ENCODE measurements at places on chromosomes 2 and 18.

GRCh38 chr18:12304351-12305210 is 3.5 kb upstream of the TUBB6 start:
- DNase-seq = no peak

- DNase-seq = no peak
These were observed 47.1 kb downstream of the EFR3B start for GRCh38 chr2:25088817-25089516.

DNA sequence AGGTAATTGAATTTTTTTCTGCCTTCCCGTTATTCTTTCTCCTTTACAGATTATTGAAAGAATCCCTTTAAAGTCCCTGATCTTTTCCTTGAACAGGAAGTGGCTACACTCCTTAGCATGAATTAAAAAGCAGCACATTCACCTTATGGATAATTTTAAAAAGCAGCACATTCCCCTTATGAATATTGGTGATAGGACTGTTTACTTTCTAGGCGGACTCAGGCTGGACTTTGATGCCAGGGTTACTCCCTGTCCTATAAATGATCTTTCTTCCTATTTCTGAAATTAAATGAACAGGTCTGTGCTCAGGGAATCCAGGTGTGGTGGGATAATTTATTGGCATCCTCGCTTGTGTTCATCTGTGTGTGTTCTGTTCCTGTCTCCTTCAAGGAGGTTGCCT is 226.0 kb downstream of the DCDC2C start:
- DNase-seq = no peak

DNA sequence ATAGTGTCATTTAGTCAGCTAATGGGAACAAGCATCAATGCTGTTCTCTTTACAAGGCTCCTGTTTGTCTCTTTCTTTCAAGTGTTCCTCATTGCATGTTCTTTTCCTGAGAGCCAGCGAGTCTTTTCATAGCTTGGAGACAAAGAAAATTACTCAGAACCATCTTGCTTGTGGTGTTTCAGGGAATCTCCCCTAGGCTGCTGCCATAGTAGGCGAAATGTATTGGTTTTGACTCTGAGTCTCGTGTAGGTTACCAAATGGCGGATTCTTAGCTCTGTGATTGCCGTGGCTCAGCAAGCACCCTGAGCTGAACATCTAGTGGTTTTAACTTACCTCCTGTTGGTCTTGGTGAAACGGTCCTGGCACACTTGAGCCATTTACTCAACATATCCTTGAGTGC is 68.7 kb downstream of the RHBDD1 start:
- no peak for DNase-seq

GRCh38 chr2:184394642-184395041 is 203.7 kb upstream of the ZNF804A start:
- no peak for DNase-seq

DNA sequence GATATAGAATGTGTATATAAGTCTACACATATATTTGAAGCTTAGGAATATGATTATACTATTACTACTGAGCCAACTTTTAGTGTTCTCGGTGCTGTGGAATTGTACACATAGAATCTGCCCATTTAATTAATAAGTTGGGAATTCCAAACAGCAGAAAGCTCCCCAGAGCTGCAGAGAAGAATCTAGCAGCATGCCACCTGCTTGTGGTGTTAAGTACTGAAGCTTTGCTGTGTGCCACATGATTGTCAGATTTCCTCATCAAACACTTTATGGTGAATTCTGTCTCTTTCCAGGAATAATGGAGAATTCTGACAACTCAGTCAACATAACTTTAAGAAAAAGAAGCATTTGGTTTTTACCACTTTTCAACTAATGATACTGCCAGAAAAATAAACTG is 117.8 kb downstream of the WDSUB1 start:
- DNase-seq = no peak
